ENCODE measurements at places on chromosomes 1 and 21. TPM values are rescaled to one million over a fixed set of nuclear protein-coding genes. Genes with fewer than 3 reads are reported as not detected.

DNA sequence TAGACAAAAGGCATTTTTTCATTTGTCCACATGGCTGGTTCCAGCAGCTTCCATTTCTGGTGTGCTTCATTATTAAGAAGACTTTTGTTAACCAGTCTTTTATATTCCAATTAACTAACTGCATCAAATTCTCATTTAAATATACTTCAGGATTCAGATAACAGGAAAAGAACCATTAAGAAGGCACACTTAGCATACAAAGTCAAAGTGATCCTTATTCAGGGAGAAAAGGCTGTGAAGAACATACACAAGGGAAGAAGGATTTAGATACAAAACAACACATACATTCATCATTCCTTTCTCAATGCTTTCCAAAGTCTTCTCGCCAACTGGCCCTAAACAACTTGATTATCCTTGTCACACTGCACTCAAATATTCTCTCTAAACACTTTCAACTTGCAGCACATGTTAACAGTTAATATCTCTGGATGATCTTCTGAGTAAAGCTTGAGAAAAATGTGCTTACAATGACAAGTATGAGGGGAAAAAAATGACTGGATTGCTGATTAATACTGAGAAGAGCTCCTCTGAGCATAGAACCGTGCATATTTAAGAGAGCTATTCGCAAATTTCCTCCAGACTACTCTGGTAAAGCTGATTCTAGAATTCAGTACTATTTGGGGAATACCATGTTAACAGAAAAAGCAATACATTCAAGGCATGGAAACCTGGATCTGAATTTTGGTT lies 225.2 kb upstream of the TNR start:
- no peak overlapping the region for H3K27ac ChIP-seq
- no peaks in the 10 kb centered on the region for H3K27me3 ChIP-seq
- H3K36me3 ChIP-seq = peaks cover 9% of the 10 kb centered on the region

Gene ZNF695
- not detected for total RNA-seq

DNA sequence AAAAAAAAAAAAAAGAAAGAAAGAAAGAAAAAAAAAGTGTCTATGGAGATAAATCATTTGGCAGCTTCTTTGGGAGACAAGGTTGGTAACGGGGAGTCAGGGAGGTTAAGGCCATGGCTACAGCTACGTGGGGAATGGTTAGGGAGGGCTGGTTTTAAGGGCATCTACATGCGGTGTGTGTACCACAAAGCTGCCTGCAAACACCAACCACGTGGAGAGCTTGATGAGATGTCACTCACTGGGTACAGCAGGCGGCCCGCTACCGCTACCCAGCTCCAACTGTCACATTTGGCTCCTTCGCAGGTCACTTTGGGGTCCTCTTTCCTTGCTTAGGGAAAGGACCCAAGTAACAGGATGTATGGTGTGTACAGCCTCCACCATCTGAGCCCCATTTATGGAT lies 4.2 kb downstream of the NPPB start:
- no peak overlapping the region for H3K4me3 ChIP-seq
- no peak overlapping the region for H3K27ac ChIP-seq
- H3K36me3 ChIP-seq = no peaks in the 10 kb centered on the region
- no peak for DNase-seq

GRCh38 chr1:93344886-93345632 lies 648 bp upstream of the DR1 start:
- no peaks in the 10 kb centered on the region for H3K36me3 ChIP-seq
- H3K4me1 ChIP-seq = no peaks in the 10 kb centered on the region
- no peaks in the 10 kb centered on the region for H3K27me3 ChIP-seq
- H3K4me3 ChIP-seq = peak overlapping the region; percentile 97
- no peak for DNase-seq

Gene NHLH2
- total RNA-seq = not detected

Gene CELA2A
- not detected for total RNA-seq

Gene CFAP107
- not detected for total RNA-seq

GRCh38 chr1:93699049-93699384 lies 17.4 kb upstream of the BCAR3 start:
- H3K4me3 ChIP-seq = no peak overlapping the region
- no peaks in the 10 kb centered on the region for H3K27me3 ChIP-seq
- DNase-seq = no peak

GRCh38 chr1:155077346-155077745 lies 1.3 kb upstream of the EFNA3 start:
- no peak overlapping the region for H3K27ac ChIP-seq
- no peak for DNase-seq
- peaks cover 40% of the 10 kb centered on the region for H3K27me3 ChIP-seq
- no peaks in the 10 kb centered on the region for H3K36me3 ChIP-seq

DNA sequence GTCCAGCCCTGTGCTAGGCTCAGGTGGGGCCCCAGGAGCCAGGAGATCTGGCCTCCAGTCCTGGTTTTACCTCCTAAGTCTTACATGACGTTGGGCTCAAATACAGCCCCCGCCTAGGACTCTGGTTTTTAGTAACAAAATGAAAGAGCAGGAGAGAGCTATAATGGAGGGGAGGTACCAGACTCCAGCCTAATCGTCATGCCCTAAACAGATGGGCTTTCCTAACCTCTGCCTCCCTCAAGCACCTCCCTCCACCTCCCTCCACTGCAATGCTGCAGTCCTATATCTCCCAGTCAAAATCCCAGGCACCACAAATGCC lies 28.6 kb downstream of the TTC39A start:
- H3K4me1 ChIP-seq = peaks cover 25% of the 10 kb centered on the region
- no peaks in the 10 kb centered on the region for H3K27me3 ChIP-seq
- H3K36me3 ChIP-seq = no peaks in the 10 kb centered on the region
- DNase-seq = no peak
- no peak overlapping the region for H3K27ac ChIP-seq

DNA sequence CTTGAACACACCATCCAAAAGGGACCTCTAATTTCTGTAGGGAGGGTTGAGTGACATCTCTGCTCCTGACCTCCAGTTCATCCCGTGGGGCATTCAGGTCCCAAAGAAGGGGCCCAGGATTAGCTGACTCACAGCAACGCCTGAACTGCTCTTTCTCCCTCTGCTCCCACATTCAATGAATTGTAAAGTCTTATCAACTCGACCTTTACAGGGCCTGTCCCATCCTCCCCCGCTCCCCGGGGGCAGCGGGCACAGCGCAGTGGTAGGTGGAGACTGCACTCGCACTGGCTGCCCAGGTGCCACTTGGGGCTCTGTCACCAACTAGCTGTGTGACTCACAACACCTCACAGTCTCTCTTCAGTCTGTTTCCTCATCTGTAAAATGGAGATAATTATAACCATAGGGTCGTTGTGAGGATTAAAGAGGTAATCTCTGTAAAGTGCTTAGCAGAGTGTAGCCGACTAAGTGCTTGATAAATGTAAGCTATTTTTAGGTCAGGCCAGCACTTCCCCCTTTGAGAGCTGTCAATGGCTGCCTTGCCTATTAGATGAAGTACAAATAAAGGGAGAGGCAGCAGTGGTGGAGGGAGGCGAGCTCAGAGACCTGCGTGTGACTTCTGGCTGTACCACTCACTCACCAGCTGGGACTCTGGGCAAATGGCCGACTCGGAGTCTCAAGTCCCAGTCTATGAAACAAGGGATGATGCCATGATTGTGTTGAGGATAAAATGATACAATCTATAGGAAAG lies 637 bp upstream of the MYBPHL start:
- no peak for DNase-seq
- H3K27me3 ChIP-seq = no peaks in the 10 kb centered on the region
- H3K4me3 ChIP-seq = no peak overlapping the region
- H3K36me3 ChIP-seq = peaks cover 21% of the 10 kb centered on the region

GRCh38 chr1:198798923-198799386 lies 160.1 kb downstream of the PTPRC start:
- H3K4me1 ChIP-seq = no peaks in the 10 kb centered on the region
- H3K4me3 ChIP-seq = no peak overlapping the region
- no peaks in the 10 kb centered on the region for H3K36me3 ChIP-seq
- H3K27me3 ChIP-seq = no peaks in the 10 kb centered on the region

Gene FLG
- total RNA-seq = under 0.01 TPM

GRCh38 chr21:42548687-42549406 lies 35.2 kb downstream of the SLC37A1 start:
- H3K27me3 ChIP-seq = no peaks in the 10 kb centered on the region
- H3K4me3 ChIP-seq = no peak overlapping the region
- DNase-seq = no peak
- H3K4me1 ChIP-seq = peaks cover 8% of the 10 kb centered on the region
- H3K27ac ChIP-seq = no peak overlapping the region

Gene IBA57
- 3.3 TPM for total RNA-seq

Gene RIPK4
- 33.8 TPM for total RNA-seq

- peaks cover 25% of the 10 kb centered on the region for H3K4me1 ChIP-seq
- no peak for DNase-seq
- no peak overlapping the region for H3K27ac ChIP-seq
- H3K4me3 ChIP-seq = no peak overlapping the region
- no peaks in the 10 kb centered on the region for H3K27me3 ChIP-seq
- no peaks in the 10 kb centered on the region for H3K36me3 ChIP-seq
These were observed 4.1 kb downstream of the ATP5IF1 start for GRCh38 chr1:28240024-28240423.

DNA sequence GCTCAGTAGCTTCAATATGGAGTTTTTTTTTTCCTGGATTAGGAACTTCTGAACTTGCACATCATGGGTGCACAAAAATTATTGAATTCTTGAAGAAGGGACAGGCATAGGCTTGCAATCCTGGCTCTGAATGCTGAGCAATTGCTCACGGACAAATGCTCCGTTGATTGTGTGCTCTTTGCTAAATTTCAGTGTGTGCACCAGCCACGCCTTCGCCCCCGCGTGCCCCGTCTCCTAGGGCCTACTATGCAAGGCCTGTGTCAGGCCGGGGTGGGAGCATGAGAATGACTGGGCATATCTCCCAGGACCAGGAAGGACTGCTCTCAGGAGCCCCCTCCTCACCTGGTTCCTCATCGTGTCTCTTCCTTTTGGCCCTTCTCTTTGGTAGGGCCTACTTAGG lies 17.4 kb downstream of the IL6R start:
- H3K27me3 ChIP-seq = no peaks in the 10 kb centered on the region
- H3K4me1 ChIP-seq = peaks cover 99% of the 10 kb centered on the region
- H3K36me3 ChIP-seq = no peaks in the 10 kb centered on the region
- no peak overlapping the region for H3K4me3 ChIP-seq
- H3K27ac ChIP-seq = no peak overlapping the region
- DNase-seq = no peak

- H3K4me1 ChIP-seq = peaks cover 31% of the 10 kb centered on the region
- DNase-seq = no peak
- H3K27me3 ChIP-seq = no peaks in the 10 kb centered on the region
These were observed 51.8 kb downstream of the ADARB1 start for GRCh38 chr21:45126204-45126626.

DNA sequence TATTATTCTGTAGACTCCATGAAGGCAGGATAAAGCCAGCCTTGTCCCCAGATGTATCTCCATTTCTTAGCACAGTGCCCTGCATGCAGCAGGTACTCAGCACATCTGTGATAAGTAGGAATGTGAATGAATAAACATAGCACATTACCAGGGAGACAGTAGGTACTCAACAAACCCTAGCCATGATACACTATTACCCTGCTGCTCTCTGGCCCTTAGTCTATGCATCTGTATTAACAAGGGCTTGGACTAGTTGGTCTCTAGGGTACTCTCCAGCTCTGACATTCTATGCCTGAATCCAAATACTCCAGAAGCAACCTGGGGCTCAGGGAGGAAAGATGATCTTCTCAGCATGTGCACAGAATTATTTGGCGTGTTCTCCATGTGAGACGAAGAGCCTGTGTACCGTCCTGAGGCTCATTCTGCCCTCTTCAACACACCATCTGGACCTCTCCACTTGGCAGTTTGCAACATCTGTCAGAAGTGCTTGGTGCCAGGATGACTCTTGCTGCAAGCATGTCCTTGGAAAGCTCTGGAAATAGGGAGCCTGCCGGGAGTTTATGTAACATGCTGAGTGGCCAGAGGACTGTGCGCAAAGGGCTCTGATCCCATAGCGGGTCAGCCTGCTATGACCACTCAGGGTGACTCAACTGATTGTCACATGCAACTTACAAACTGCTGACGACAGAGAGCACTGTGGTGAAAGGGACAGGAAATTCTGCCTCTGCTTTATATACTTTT lies 228.2 kb upstream of the USP24 start:
- H3K27ac ChIP-seq = peak overlapping the region; percentile 72
- H3K4me1 ChIP-seq = no peaks in the 10 kb centered on the region
- H3K4me3 ChIP-seq = no peak overlapping the region
- peak; percentile 45 for DNase-seq
- no peaks in the 10 kb centered on the region for H3K27me3 ChIP-seq

DNA sequence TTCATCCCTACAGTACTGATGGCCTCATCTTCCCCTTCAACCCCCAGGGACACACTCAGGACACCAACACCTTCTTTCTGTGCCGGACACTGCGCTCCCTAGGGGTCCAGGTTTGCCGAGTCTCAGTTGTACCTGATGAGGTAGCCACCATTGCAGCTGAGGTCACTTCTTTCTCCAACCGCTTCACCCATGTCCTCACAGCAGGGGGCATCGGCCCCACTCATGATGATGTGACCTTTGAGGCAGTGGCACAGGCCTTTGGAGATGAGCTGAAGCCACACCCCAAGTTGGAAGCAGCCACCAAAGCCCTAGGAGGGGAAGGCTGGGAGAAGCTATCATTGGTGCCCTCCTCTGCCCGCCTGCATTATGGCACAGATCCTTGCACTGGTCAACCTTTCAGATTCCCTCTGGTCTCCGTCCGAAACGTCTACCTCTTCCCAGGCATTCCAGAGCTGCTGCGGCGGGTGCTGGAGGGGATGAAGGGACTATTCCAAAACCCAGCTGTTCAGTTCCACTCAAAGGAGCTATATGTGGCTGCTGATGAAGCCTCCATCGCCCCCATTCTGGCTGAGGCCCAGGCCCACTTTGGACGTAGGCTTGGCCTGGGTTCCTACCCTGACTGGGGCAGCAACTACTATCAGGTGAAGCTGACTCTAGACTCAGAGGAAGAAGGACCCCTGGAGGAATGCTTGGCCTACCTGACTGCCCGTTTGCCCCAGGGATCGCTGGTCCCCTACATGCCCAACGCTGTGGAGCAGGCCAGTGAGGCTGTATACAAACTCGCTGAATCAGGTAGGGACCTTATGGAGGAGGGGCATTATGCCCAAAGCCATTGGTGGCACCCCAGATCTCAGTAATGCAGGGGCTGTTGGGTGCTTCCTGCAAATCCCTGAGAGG lies 5.1 kb upstream of the LENEP start:
- no peak overlapping the region for H3K27ac ChIP-seq
- H3K36me3 ChIP-seq = peaks cover 57% of the 10 kb centered on the region
- no peaks in the 10 kb centered on the region for H3K27me3 ChIP-seq
- H3K4me3 ChIP-seq = no peak overlapping the region

Gene PLPPR4
- not detected for total RNA-seq

- no peaks in the 10 kb centered on the region for H3K27me3 ChIP-seq
- H3K4me3 ChIP-seq = no peak overlapping the region
- H3K4me1 ChIP-seq = peaks cover 12% of the 10 kb centered on the region
- no peak overlapping the region for H3K27ac ChIP-seq
- DNase-seq = no peak
These were observed 9.9 kb downstream of the OTUD3 start for GRCh38 chr1:19892129-19892528.
